ENCODE measurements at places on chromosomes 7 and 10. TPM values are rescaled to one million over a fixed set of nuclear protein-coding genes. Genes with fewer than 3 reads are reported as not detected.

DNA sequence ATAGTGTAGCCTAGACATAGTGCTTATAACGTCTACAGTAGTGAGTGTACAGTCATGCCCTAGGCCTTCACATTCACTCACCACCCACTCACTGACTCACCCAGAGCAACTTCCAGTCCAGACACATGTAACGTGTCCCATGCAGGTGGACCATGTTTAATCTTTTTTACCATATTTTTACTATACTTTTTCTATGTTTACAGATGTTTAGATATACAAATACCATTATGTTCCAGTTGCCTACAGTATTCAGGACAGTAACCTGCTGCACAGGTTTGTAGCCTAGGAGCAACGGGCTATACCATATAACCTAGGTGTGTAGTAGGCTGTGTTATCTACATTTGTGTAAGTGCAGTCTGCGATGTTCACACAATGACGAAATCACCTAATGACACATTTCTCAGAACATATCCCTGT lies 11.0 kb downstream of the MPP7 start:
- H3K27me3 ChIP-seq = peaks cover 3% of the 10 kb centered on the region
- no peak overlapping the region for H3K27ac ChIP-seq
- peaks cover 2% of the 10 kb centered on the region for H3K4me1 ChIP-seq
- no peak overlapping the region for H3K4me3 ChIP-seq
- no peak for DNase-seq

DNA sequence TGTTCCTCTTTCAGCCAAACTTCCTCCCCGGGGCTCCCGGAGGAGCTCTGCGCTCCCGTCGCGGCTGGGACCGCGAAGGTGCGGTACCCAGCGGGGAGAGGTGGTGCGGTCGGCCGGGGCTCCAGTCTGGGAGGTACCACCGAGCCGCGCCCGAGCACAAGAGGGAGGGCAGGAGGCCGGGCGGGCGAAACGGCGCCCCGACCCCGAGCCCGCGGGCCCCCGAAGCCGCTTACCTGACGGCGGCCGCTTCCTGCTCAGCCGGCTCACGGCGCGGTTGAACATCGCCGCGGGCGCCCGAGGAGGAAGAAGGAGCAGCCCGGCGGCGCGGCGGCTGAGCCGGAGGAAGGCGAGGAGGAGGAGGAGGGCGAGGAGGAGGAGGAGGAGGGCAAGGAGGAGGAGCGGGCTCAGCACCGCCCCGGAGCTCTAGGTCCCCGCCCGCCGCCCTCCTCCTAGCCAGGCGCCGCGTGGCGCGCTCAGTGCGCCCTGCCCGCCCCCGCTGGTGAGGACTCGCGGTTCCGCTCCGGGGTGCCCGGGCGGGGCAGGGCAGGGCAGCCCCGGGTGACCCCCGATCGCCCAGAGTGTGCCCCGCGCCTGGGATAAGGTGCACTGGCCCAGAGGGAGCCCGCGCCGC lies at the start of gene RGS10:
TSS of gene RGS10 (minus strand) at position 363 of the 631 bp plus-strand sequence. CDS start at position 282, 81 bp downstream.
- peaks cover 4% of the 10 kb centered on the region for H3K36me3 ChIP-seq
- peak within 1 kb of the TSS; percentile 85 for H3K27ac ChIP-seq
- peak within 1 kb of the TSS; percentile 89 for H3K4me3 ChIP-seq
- H3K27me3 ChIP-seq = peaks cover 12% of the 10 kb centered on the region

GRCh38 chr10:120575411-120575810 lies 118.4 kb downstream of the PLPP4 start:
- H3K4me3 ChIP-seq = no peak overlapping the region
- no peaks in the 10 kb centered on the region for H3K4me1 ChIP-seq
- no peak for DNase-seq
- H3K27ac ChIP-seq = no peak overlapping the region
- no peaks in the 10 kb centered on the region for H3K27me3 ChIP-seq

DNA sequence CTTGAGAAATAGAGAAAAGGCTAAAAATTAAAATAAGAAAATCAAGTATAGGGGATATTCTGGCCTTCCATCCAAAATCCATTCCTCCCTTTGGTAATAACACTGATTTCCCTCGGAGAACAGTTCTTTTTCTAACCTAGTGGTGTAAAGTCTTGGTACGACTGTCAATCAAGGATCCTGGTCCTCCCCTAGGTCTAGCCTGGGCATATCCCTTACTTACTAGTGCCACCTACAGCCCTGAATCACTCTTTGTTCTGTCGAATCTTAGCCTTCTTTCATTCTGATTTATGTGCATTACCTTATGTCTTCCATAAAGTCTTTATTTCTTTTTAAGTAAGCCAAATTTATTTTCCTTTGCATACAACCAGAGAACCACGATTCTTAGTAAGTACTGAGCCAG lies 298.7 kb upstream of the LRRTM3 start:
- no peak overlapping the region for H3K4me3 ChIP-seq
- no peak overlapping the region for H3K27ac ChIP-seq
- H3K4me1 ChIP-seq = no peaks in the 10 kb centered on the region

DNA sequence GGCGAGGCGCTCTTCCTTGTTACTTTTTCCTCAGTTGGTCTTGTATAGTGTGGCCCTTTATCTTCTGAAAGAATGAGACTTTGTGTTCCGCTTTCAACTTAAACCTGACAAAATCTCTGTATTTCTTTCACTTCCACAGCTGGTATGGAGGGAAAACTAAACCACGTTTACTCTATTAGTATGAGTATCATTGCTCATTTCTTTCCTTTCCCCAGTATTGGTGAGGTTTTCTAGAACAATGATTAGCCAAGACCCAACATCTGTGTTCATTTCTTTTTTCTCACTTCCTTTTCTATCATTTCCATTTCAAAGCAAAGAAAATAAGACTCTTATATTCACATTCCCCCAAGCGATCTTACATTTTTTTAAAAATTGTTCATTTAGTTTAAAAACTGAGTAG lies 165.3 kb downstream of the PAXIP1 start:
- peaks cover 11% of the 10 kb centered on the region for H3K27me3 ChIP-seq
- H3K27ac ChIP-seq = no peak overlapping the region
- no peaks in the 10 kb centered on the region for H3K4me1 ChIP-seq

GRCh38 chr7:1401011-1401410 lies 58.3 kb downstream of the MICALL2 start:
- no peak overlapping the region for H3K4me3 ChIP-seq
- H3K27ac ChIP-seq = no peak overlapping the region
- H3K36me3 ChIP-seq = no peaks in the 10 kb centered on the region
- H3K4me1 ChIP-seq = peaks cover 2% of the 10 kb centered on the region
- peaks cover 37% of the 10 kb centered on the region for H3K27me3 ChIP-seq
- no peak for DNase-seq

DNA sequence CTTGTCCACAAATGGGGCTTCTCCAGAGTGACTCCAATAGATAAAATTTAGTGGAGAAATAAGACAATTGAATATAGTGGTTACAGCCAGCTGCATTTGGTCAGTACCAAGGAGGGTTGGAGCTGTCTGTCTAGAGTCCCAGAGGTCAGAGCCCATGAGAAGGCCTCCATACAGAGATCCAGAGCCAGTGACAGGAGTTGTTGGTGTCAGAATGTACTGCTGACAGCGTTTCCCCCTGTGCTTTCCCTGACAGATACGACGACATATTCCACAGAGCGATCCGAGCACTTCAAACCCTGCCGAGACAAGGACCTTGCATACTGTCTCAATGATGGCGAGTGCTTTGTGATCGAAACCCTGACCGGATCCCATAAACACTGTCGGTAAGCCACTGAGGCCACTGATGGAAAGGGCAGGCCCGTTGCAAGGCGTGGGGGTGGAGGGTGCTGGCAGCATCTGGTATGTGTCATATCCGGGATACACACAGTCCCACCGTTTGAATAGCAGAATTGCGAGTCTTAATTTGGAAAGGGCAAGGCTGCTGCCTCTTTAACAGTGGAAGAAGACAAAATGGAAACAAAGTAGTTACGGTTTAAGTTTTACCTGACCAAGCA lies 483.6 kb downstream of the NRG3 start:
- no peak for DNase-seq
- H3K4me1 ChIP-seq = no peaks in the 10 kb centered on the region
- no peak overlapping the region for H3K27ac ChIP-seq
- no peaks in the 10 kb centered on the region for H3K27me3 ChIP-seq
- H3K4me3 ChIP-seq = no peak overlapping the region

- peaks cover 39% of the 10 kb centered on the region for H3K27me3 ChIP-seq
- H3K4me1 ChIP-seq = peaks cover 2% of the 10 kb centered on the region
- H3K36me3 ChIP-seq = no peaks in the 10 kb centered on the region
Measured at GRCh38 chr7:22001345-22002004, 55.8 kb upstream of the CDCA7L start.

DNA sequence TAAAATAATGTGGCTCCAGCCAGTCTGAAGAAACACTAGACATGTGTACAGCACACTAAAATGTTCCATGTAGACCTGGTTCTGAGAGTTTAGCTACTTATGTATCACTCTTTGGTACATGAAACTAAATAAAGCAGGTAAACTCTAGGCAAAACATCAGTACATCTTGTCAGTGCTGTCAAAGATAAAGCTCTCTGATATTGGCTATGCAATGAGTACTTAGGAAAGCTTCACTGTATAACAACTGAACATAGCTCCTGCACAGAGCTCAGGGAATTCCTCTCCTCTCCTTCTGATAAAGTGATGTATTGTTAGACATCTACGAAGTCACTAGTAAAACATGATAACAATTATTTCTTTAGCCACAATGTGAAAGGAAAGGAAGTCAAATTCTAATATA lies 3.5 kb downstream of the LRRN3 start:
- H3K4me3 ChIP-seq = peak overlapping the region; percentile 91
- no peaks in the 10 kb centered on the region for H3K27me3 ChIP-seq
- peak overlapping the region; percentile 87 for H3K27ac ChIP-seq
- H3K36me3 ChIP-seq = peaks cover 66% of the 10 kb centered on the region
- DNase-seq = no peak

DNA sequence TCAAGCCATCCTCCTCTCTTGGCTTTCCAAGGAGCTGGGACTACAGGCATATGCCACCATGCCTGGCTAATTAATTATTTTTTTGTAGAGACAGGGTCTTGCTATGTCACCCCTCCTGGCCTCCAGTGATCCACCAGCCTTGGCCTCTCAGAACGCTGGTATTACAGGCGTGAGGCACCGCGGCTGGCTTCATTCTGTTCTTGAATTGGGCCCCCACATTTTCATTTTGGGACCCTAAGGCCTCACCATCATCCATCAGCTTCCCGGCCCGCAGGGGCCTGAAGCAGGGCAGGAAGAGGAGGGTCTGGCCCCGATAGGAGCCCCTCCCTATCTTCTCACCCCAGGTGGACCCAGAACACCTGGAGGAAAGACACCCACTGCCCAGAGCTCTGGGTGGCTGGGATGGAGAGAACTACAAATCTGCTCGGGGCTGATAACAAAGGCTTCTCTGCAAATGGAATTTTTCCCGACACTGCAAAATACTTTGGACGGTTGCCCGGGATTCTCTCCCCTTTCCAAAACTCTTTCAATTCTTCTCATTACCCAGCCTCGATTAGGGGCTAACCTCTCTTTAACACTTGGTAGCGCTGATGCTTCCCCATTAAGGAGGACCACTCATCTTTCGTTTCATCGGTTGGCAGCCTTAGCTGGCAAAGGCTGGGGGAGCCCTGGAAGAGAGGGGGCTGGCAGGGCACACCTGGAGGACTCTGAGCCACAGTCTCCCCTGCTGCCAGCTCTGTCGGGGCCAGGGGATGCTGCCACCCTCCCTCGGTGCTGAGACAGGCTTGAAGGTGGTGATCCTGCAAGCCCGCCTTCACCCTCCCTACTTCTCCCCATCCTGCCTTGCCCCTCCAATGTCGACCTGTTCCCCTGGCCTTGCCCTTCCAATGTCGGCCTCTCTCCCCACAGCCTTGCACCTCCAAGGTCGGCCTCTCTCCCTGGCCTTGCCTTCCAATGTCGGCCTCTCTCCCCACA lies 81.0 kb upstream of the GNA12 start:
- DNase-seq = no peak
- no peaks in the 10 kb centered on the region for H3K4me1 ChIP-seq
- no peak overlapping the region for H3K4me3 ChIP-seq

DNA sequence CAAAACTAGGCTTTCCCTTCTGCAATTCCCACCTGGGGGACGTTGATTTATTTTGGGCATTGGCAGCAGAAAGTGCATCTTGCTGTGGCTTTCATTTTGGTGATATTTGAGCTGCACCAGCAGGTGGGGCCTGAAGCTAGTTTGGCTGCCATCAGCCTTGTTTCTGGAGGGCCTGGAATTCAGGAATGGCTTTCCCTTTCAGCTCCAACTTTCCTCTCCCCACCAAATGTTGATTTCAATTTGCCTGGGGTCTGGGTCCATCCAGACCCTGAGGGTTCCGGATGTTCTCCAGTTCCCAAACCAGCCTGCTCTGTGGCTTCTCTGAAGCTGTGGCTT lies 640.4 kb downstream of the TYW1 start:
- no peaks in the 10 kb centered on the region for H3K36me3 ChIP-seq
- H3K4me1 ChIP-seq = no peaks in the 10 kb centered on the region

DNA sequence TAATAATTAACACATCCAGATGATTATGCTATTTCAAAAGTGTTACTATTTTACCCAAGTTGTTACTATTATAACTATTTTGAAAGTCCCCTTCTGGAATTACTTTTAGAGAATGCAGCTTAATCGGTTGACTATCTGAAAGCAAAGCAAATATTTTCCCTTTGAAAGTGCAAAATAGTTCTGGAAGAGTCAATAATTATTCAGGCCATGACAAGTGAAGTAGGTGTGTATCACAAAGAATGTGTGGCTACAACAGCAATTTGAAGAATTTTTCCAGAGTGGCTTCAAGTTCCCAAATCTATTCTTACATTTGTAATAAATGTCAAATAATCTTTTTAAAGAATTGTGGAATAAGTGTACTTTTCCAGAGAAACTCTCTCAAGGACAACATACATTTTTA lies 42.8 kb downstream of the RNLS start:
- no peak overlapping the region for H3K4me3 ChIP-seq
- H3K27me3 ChIP-seq = no peaks in the 10 kb centered on the region
- no peak for DNase-seq
- no peaks in the 10 kb centered on the region for H3K36me3 ChIP-seq
- peaks cover 3% of the 10 kb centered on the region for H3K4me1 ChIP-seq

DNA sequence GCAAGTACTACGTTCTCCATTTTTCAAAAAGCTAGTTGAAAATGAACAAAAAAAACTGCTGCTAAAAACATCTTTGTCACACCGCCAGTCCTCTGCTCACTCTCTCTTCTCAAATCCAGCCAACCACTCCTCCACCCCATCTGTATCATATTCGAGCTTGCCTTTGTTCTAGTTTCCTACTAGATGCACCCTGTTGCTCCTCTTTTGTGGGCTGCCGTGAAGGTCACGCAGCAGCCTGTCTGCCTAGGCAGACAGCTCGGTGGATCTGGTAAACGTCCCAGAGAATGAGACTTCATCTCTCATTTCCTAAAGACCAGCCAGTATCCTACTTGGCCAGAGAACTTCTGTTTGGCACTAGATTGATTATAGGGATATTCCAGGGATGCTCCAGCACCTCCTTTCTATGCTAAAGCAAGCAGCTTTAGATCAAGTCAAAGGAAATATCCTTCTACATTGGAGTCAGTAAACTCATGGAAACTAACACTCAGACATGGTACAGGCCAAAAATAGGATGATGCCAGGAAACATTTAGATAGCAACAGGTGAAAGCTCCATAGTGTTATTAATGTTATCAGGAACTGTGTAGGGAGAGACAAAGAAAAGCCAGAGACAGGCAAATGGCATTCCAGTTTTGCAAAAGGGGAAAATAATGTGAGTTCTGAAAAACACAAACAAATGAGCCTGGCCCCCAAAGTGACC lies 8.7 kb upstream of the PLXNA4 start:
- H3K27me3 ChIP-seq = peaks cover 46% of the 10 kb centered on the region
- no peak for DNase-seq
- H3K27ac ChIP-seq = no peak overlapping the region

Gene IRF5
- 16.5 TPM for total RNA-seq

Gene MBL2
- not detected for total RNA-seq

Gene NRP1
- 0.55 TPM for total RNA-seq

Gene ODAD2
- not detected for total RNA-seq

Gene INA
- 0.09 TPM for total RNA-seq

Gene RALA
- 32.9 TPM for total RNA-seq

Gene CABCOCO1
- not detected for total RNA-seq

Gene SPDYE6
- total RNA-seq = not detected

Gene ANXA11
- total RNA-seq = 251 TPM

Data from activated CD8-positive, alpha-beta memory T cell treated with anti-CD3 and anti-CD28 coated beads, Interleukin-2, amount 10 ng/mL, durations not matched to agents 7 days and 5 days (primary cell).